ENCODE measurements at places on chromosomes 5 and 9.

- DNase-seq = no peak
These were observed 419.9 kb downstream of the NTRK2 start for GRCh38 chr9:85089188-85089969.

GRCh38 chr9:7121055-7121454 lies 363.3 kb downstream of the KDM4C start:
- no peak for DNase-seq

- DNase-seq = no peak
These were observed 73.0 kb upstream of the SNX2 start for GRCh38 chr5:122701640-122702523.

- DNase-seq = no peak
These were observed 101.6 kb upstream of the TBCA start for GRCh38 chr5:77877516-77878355.

- no peak for DNase-seq
These were observed 31.6 kb downstream of the DAP start for GRCh38 chr5:10729320-10730042.

DNA sequence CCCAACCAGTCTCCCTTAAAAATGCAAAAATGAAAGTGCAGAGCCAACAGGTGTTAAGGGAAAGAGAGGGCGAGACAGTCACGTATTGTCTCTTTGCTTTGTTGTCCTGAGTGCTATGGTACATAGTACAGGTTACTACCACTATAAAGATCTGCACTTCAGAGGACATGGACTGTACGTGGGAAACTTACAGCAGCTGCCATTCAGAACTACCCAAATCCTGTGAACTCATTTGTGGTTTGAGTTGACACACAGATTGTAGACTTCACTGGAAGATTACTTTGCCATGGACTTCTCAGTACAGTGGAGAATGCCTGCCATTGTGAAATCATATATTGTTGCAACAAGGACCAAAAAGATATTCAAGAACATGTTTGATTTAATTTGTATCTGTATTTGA lies 34.8 kb downstream of the FBXO38 start:
- DNase-seq = no peak
